ENCODE measurements at places on chromosomes 5 and 9.

DNA sequence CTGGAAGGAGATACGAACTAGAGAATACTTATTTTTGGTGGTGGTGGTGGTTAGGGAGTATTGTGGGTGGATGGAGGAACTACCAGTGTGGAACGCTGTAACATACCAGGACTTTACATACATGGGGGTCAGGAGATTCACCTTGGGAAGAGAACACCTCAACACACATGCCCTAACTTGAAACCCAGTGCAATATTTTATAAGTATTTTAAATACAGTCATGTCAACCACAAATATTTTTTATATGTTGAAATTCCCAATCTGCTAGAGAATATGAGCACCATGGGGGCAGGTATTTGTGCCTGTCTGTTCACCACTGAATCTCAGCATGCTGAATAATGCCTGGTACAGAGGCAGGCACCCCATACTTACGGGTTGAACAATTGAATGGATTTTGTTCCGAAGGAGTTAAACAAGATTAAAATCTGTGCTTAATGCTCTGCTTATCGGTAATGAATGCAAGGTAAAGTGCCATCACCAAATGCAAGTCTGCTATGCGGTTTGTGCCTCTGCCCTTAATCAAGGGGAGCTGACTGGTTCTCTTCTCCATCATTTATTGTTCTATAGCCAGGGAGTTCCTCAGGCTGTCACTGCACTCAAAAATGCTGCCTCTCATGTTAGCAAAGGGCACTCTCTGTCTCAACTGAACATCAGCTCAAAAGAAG lies 65.3 kb downstream of the RASEF start:
- no peak for DNase-seq

- DNase-seq = no peak
Measured at GRCh38 chr9:109537288-109537687, 39.2 kb upstream of the PTPN3 start.

- DNase-seq = peak; percentile 77
Measured at GRCh38 chr5:79857714-79858409, 133.2 kb downstream of the MTX3 start.

GRCh38 chr5:7436521-7436920 lies 40.6 kb downstream of the ADCY2 start:
- no peak for DNase-seq

GRCh38 chr5:144089401-144090021 lies 80.9 kb downstream of the YIPF5 start:
- peak; percentile 15 for DNase-seq

DNA sequence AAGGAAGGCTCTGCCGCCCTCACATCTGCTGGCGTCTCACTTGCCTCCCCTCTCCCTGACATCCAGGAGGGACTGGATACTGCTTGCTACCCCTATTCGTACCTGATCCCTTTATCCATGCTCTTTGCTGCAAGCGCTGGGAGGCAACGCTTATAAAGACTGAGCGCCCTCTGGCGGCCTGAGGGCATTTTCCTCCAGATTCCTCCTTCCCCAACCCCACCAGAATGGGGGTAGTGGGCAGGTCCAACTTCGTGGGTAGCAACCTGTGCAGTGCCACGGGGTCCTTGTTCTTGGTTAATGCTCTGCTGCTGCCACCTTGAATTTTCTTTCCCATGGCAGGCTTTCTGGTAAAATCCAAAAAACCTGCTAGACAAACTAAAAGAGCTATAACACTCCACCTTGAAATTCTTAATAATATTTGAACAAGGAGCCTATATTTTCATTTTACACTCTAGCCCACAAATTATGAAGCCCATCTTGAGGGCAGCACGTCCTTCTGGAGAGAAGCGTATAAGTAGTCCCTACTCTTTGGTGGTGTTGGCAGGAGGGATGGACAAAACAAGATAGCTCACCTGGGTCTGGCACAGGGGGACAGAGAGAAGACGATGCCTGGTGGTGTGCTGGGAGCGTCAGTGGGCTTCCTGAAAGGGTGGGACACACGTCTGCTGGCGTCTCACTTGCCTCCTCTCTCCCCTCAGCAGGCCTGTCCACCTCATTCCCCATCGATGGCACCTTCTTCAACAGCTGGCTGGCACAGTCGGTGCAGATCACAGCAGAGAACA lies 52.5 kb downstream of the JADE2 start:
- peak; percentile 89 for DNase-seq

- no peak for DNase-seq
Measured at GRCh38 chr5:114327987-114328386, 33.9 kb upstream of the KCNN2 start.

- no peak for DNase-seq
Measured at GRCh38 chr5:34045996-34046395, 3.0 kb upstream of the C1QTNF3 start.

DNA sequence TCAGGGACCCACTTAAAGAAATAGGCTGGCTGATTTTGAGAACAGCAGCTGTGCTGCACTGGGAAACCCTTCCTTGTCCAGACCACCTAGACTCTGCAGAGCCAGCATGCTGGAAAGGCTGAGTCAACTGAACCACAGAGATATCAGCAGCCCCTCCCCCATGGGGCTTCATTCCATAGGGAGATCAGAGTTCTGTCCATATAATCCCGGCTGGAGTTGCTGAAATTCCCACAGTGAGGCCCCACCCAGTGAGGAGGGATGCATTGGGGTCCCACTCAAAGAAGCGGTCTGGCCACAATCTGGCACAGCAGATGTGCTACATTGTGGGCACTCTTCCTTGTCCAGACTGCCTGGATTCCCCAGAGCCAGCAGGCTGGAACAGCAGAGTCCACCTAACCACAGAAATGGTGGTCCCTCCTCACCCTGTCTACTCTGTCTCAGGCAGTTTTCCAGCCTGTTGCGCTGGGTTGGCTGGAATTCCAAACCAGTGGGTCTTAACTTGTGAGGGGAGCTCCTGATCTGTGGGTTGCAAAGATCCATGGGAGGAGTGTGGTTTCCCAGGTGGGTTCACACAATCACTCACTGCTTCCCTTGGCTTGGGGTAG lies 127.1 kb downstream of the RNF180 start:
- peak; percentile 9 for DNase-seq

DNA sequence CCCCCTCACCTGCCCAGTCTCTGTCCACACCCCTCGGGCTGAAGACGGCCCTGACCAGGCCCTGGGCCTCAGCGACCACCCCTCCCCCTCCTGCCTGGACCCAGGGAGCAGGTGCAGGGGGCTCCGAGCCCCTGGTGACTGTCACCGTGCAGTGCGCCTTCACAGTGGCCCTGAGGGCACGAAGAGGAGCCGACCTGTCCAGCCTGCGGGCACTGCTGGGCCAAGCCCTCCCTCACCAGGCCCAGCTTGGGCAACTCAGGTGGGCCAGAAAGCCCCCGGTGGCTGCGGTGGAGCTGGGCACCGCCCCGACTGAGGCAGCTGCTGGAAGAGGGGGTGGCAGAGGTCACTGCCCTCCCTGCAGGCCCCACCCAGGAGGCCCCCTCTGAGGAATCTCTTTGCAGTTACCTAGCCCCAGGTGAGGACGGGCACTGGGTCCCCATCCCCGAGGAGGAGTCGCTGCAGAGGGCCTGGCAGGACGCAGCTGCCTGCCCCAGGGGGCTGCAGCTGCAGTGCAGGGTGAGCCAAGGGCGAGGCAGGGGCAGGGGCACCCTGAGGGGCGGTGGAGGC lies 7.7 kb downstream of the ENTPD8 start:
- no peak for DNase-seq

DNA sequence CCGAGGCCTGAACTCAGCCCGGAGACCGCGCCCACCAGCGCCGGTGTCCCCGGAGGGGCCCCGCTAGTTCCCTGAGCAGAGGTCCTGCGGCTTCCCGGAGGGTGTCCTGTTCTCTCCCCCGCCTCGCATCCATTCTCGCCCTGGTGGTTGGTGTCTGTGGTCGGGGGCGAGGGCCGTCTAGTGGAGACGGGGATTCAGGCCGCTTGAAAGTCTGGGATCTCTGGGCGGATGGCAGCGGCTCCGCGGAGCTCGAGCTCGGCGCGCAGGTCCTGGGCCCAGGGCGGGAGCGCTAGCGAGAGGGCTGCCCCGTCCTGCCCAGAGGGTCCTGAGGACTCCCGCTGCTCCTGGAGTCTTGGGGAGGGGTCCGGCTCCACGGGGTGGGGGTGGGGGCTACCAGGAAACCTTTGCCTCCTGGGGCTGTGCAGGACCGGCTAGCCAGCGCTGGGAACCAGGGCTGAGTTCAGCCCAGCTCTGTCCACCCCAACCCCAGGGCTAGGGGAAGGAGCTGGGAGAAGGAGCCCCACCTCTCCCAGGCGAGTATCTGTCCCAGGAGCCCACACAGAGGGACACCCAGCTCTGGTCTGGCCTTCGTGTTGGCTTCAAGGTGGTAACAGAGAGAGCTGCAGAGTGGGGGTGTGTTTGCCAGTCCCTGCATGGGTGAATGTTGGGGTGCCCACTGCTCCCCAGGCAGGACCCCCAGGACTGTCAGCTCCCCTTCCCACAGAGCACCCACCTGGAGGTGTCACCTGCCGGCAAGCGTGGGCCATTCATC lies 4.0 kb downstream of the TOR4A start:
- no peak for DNase-seq

DNA sequence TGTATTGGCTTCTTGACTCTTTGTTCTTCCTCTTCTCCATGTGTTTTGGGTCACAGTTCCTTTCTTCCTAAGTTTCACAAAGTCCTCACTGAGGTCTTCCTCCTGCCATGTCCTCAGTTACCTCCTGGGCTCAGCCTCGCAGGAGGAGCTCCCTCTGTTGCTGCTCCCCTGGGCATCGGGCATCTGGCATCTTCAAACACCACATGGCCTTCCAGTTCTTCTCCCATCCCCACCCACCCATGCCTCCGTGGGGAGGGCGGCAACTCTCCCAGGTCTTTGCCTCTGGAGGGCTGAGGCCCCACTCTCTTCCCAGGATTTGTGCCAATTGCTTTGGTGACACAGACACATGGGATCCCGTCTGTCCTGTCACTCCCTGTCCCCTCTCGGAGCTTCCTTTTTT lies 22.8 kb downstream of the MRPL36 start:
- DNase-seq = no peak

Data from retina (tissue), 1 donor.